ENCODE measurements at places on chromosomes 6 and 20. TPM values are rescaled to one million over a fixed set of nuclear protein-coding genes. Genes with fewer than 3 reads are reported as not detected.
A peak's percentile ranks its signal among the peaks of the same experiment; 100 is the strongest.

- peaks cover 2% of the 10 kb centered on the region for H3K27me3 ChIP-seq
- DNase-seq, result no peak
These were observed 29.2 kb upstream of the DST start for GRCh38 chr6:56671651-56672461.

DNA sequence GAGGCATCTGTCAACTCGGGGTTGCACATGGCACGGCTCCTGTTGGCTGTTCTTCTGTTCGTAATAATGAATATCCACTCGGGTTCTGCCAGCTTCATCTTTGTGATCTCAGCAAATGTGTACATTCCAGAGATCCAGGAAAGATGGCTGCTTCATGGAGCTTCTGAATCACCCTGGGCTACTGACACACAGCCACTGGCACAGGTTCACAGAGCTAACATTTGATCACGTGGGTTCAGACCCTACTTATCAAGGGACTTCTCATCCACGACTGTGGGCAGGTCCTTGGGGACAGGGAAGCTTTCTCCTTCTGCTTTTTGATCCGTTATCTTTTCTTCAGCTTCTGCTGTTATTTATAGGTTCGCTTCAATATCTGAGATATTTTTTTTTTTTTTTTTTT is 18.1 kb downstream of the PPP1R3G start:
- no peak overlapping the region for H3K4me3 ChIP-seq
- H3K27me3 ChIP-seq, result no peaks in the 10 kb centered on the region
- H3K4me1 ChIP-seq, result no peaks in the 10 kb centered on the region
- DNase-seq, result no peak

DNA sequence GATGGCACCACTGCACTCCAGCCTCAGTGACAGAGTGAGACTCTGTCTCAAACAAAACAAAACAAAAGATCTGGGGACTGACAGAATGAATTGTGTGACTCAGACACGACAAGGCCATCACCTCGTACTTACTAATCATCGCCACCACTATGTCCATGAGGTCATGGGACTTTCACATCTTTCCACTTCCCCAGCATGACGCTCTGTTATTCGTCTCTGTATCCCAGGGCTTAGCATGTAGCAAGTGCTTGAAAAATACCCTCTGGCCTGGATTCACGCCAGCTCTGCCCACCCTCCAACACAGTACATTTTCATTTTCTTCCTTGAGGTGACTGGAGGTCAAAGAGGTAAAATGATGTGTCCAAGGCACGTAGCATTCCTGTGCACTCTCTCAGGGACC is 27.8 kb downstream of the FGD2 start:
- no peaks in the 10 kb centered on the region for H3K27me3 ChIP-seq
- H3K4me3 ChIP-seq, result no peak overlapping the region
- H3K27ac ChIP-seq, result peak overlapping the region; percentile 61
- H3K4me1 ChIP-seq, result peaks cover 52% of the 10 kb centered on the region
- H3K36me3 ChIP-seq, result peaks cover 24% of the 10 kb centered on the region
- peak; percentile 52 for DNase-seq

GRCh38 chr20:21510414-21511384 is 3.2 kb downstream of the NKX2-2 start:
- DNase-seq, result no peak
- peaks cover 40% of the 10 kb centered on the region for H3K4me1 ChIP-seq
- peaks cover 75% of the 10 kb centered on the region for H3K27me3 ChIP-seq
- no peak overlapping the region for H3K27ac ChIP-seq

GRCh38 chr6:1280666-1281300 is 31.1 kb upstream of the FOXQ1 start:
- H3K4me3 ChIP-seq, result no peak overlapping the region
- no peak for DNase-seq
- peaks cover 3% of the 10 kb centered on the region for H3K4me1 ChIP-seq
- H3K27ac ChIP-seq, result no peak overlapping the region
- no peaks in the 10 kb centered on the region for H3K36me3 ChIP-seq

- no peak overlapping the region for H3K4me3 ChIP-seq
- no peak overlapping the region for H3K27ac ChIP-seq
- DNase-seq, result no peak
These were observed 124.1 kb downstream of the CD164 start for GRCh38 chr6:109258129-109258528.

Gene MAP7
- 1.8 TPM for total RNA-seq

DNA sequence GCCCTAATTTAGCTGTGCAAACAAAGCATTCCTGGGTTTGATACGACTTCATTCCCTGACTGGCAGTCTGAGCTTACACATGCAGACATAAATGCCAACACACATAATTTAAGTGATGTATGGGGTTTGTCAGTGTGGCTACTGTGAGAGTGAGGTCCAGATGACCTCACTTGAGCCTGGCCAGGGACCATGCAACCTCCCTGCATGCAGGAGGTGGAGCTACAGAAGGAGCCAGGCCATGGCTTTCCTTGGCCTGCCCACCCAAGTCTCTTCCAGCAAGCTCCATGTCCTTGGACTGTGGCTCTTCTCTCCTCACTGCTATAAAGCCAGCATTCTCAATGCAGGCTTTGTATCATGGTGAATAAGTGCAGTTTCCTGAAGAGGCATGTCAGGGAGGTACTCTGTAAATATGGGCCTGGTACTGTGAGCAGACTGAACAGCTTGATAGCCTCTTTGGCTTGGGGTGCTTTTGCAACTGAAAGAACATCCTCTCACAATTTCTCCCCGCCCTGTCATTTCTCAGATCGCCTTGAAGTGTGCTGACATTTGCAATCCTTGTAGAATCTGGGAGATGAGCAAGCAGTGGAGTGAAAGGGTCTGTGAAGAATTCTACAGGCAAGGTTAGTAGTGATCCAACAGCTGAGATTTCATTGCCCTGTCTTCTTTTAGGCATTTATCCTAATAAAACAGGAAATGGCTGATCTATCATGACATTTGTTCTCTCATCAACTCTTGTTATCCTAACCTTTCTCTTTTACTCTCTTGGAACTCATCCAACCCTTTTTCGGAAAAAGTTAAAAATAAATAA is 69.2 kb downstream of the MTFR2 start:
- no peaks in the 10 kb centered on the region for H3K4me1 ChIP-seq
- peaks cover 12% of the 10 kb centered on the region for H3K27me3 ChIP-seq
- no peak overlapping the region for H3K4me3 ChIP-seq

DNA sequence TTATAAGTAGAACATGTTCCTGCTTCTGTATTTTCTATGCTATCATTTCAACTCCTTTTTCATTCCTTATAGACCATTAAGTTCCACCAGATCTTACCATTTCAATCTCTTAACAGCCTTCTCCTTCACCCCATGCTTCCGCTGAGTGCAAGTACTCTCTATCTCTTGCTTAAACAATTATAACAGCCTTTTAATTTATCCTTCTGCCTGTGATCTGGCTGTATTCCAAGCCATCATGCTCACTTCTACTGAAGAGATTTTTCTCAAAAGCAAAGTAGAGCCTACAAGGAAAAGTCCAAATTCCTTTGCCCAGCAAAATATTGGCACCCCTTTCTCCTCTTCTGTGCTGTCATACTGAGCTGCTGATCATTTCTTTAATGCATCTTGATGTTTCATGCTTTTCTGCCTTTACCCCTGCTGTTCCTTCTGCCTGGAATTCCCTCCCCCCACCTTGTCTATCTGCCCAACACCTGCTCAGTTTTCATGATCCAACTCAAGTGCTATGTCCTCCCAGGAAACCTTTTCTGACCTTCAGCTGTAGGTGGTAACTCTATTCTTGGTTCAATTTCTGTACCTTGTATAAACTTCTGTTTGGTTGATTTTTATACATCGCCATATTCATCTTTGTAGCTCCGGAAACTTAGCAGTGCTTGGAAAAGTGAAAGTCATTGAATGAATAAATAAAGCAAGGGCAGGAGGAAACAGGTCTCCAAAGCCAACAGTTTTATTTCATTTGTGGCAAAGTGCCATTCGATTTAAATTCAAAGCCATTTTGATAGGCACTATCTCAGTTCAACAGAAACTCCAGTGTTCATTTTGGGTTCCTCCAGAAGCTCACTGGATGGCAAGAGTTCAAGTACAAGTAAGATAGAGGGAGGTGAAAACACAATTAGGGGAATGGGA is 10.5 kb upstream of the BMP2 start:
- H3K27ac ChIP-seq, result no peak overlapping the region
- no peaks in the 10 kb centered on the region for H3K27me3 ChIP-seq
- no peaks in the 10 kb centered on the region for H3K4me1 ChIP-seq
- no peak for DNase-seq
- no peak overlapping the region for H3K4me3 ChIP-seq

DNA sequence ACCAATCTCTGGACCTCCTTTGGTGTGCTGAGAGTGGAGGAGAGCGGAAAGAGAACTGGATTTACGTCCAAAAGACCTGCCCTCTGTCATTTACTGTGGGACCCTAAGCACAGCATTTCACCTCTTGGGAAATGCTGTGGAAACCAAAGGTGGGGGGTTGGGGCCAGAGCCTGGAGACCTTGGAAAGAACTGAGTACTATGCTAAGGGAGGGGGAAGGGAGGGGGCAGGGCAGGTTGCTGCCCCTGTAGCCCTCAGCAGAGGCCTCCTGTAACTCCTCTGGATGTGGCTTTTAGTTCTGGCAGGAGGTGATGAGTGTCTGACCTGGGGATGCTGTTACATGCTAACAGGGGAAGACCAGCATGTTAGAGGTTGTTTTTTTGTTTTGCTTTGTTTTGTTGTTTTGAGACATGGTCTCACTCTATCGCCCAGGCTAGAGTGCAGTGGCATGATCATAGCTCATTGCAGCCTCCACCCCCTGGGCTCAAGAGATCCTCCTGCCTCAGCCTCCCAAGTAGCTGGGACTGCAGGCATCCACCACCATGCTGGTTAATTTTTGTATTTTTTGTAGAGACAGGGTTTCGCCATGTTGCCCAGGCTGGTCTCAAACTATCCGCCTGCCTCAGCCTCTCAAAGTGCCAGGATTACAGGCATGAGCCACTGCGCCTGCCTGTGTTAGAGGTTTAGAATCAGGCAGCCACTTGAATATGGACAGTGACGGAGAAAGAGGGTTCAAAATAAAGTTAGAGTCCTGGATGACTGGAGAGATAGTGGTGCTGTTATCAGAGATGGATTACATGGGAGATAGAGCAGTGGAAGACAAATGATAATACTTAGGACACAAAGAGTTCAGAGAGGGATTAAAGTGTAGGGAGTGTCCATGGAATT is 18.4 kb upstream of the PARD6B start:
- no peak overlapping the region for H3K4me3 ChIP-seq
- DNase-seq, result no peak
- H3K27me3 ChIP-seq, result peaks cover 17% of the 10 kb centered on the region

DNA sequence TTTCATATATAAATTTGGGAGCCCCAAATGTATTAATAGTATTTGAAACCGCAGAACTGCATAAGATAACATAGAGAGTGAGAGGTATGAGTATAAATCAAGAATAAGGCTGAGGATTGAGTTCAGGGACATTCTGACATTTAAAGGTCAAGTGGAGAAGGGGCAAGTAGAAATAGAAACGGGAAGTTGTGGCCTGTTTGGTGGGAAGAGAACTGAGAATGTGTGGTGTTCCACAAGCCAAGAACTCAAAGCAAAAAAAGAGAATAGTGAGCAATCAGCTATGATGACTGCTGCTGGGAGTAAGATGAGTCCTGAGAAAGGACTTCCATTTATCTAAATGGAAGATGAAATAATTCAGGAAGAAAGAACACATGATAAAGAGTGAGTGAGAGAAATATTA is 418.4 kb downstream of the CD109 start:
- H3K4me3 ChIP-seq, result no peak overlapping the region
- no peak for DNase-seq

Gene MRAP2
- total RNA-seq, result not detected

DNA sequence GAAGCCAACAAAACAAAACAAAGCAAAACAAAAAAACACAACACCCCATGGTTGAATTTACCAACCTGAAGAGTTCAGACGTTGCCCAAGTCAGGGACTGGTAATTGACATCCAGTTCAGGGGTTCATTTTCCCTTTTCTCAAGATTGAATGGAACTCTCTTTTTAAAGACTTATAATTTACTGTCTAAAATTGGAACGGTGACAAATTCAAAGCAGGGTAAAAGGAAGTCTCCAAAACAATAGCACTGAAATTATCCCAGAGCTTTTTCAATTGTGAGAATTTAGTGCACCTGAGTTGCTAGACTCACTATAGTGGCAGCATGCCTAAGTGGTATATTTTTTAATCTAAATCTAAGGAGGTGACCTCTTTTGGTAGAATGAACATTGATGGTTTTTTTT is 90.9 kb upstream of the PREP start:
- H3K36me3 ChIP-seq, result peaks cover 17% of the 10 kb centered on the region
- H3K27ac ChIP-seq, result peak overlapping the region; percentile 81

- peak; percentile 66 for DNase-seq
- peaks cover 56% of the 10 kb centered on the region for H3K4me1 ChIP-seq
- peaks cover 39% of the 10 kb centered on the region for H3K36me3 ChIP-seq
- H3K4me3 ChIP-seq, result peak overlapping the region; percentile 87
These were observed 741 bp upstream of the PNISR start for GRCh38 chr6:99425647-99426450.
